ENCODE measurements at places on chromosomes 16 and 17.

DNA sequence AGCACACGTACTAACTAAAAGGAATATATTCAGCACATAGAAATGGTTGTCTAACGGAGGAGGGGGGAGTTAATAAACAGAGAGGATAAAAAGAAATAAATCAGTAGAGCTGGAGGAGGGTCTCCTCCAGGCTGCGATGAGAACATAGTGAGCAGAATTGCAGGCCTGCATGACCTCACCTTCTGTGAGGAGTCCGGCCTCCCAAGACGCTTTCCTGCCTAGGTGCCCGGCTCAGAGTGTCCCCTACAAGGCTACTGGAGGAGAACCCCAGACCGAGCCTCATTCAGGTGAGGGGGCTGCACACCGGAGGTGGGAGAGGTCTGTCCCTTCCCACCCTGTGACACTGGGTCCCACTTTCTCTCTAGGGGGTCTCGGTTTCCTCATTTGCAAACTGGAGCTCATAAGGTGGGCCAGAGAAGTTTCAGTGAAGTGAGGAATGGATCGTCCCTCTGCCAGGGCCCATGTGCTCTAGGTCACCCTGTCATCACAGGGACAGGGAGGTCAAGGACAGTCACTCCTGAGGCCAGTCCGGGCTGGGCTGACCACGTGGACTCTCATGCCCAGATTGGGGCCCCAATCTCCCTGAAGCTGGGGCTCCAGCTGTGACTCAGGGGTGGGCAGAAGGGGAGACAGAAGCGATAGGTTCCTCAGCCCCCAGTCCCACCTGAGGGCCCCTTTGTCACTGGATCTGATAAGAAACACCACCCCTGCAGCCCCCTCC, 3.3 kb upstream of the HBM start:
- DNase-seq: no peak

DNA sequence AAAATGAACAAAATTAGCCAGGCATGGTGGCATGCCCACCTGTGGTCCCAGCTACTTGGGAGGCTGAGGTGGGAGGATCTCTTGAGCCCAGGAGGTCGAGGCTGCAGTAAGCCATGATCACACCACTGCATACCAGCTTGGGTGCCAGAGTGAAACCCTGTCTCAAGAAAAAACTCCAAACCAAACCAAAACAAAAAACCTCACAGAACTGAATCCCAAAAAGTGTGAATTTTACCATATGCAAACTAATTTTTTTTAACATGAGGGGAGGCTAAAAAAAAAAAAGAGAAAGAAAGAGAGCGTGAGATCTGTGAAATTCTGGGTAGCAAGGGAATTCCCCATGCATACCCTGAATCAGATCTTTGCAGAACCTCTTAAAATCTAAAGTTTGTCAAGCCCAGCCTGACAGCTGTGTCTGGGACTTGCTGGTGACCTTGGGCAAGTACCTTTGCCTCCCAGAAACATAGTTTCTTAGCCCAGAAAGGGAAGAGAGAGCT, 17.1 kb upstream of the CDH1 start:
- DNase-seq: no peak

GRCh38 chr17:68182011-68182306, 65.9 kb upstream of the AMZ2 start:
- no peak for DNase-seq

- peak; percentile 78 for DNase-seq
These were observed at the start of gene PRR29 for GRCh38 chr17:63998050-63998720. TSS of gene PRR29 (plus strand) at chr17:63998351. CDS start at chr17:63998365, 14 bp downstream.

- DNase-seq: peak; percentile 20
These were observed 16.3 kb downstream of the NACA2 start for GRCh38 chr17:61574542-61575351.

DNA sequence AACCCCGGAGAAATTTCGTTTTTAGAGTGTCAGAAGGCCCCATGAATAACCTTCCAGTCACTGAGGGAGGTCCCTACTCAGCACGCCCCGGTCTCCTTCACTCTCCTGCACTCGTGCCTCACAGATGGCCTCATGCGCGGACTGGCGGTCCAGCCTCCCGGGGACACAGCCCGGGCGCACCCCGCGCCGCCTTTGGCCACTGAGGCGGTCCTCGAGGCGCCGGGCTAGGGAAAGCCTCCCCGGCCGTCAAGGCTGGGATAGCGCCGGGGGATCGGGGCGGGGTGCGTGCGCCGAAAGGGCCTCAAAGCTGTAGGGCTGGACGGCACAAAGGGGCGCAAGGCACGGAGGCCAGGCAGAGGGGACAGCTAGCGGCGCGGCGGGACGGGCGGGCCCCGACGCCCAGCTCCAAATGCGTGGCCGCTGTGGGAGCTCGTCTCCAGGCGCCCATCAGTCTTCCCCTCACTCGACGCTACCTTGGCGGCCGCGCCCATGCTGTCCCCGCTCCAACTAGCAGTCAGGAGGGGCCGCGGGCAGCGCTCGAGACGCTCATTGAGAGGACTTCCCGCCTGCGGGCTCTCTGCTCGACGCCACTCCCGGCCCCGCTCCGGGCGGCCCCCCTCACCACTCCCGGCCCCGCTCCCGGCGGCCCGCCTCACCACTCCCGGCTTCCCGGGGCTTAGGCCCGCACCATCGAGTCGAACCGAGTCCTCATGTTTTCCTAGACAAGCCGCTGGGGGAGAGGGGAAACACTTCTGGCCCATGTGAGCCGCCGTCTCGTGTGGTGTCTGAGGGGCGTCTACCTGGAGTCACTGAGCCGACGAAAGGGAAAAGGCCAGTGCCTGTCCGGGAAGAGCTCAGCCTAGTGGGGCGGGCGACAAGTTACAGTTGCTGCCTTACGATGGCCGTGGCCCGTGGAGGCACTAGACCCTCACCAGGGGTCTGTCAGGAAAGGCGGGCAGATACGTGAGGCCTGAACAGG, at the start of gene USP6:
USP6 (plus strand) TSS at position 360 of the 979 bp plus-strand sequence. CDS start 14,336 bp downstream, outside the sequence.
- DNase-seq: no peak

DNA sequence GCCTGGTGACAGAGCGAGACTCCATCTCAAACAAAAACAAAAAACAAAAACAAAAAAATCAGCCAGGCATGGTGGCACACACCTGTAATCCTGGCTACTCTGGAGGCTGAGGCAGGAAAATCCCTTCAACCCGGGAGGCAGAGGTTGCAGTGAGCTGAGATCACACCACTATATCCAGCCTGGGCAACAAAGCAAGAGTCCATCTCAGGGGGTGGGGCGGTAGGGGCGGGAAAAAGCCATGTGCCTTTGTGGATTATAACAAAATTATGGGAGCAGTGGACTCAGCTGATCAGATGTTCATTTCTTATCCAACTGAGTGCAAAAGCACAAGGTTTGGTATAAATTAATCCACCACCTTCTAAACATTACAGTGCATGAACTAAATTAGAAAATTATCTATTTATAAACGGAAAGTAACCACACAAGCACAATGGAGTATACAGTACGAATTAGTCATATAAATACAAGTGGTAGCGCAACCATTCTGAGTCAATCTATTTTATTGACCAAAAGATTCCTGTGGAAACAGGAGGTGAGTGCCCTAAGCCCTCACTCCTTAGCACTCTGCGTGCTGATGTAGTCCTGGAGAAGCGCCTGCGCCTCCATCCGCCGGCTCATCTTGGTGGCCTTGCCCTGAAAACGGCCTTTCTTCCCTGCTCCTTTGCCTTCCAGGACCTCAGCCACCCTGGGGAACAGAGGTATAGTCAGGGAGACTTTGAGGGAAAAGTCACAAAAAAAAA, 14.0 kb downstream of the AARSD1 start:
- DNase-seq: no peak

- DNase-seq: no peak
These were observed 87.8 kb downstream of the PLXDC1 start for GRCh38 chr17:39063681-39064069.

DNA sequence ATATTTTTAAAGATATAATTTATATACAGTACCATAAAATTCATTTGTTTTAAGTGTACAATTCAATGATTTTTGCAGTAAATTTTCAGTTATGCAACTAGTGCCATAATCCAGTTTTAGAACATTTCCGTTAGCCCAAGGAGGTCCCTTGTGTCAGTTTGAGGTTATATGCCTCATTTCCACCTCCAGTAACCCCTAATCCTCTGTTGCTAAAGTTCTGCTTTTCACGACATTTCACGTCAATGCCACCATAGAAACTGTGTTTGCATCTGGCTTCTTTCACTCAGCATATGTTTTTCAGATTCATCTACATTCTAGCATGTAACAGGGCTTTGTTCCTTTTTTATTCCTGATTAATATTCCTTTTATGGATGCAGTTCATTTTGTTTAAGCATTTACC, 42.4 kb upstream of the NUDT7 start:
- no peak for DNase-seq

- DNase-seq: no peak
These were observed 3.8 kb upstream of the CRISPLD2 start for GRCh38 chr16:84816023-84816422.

DNA sequence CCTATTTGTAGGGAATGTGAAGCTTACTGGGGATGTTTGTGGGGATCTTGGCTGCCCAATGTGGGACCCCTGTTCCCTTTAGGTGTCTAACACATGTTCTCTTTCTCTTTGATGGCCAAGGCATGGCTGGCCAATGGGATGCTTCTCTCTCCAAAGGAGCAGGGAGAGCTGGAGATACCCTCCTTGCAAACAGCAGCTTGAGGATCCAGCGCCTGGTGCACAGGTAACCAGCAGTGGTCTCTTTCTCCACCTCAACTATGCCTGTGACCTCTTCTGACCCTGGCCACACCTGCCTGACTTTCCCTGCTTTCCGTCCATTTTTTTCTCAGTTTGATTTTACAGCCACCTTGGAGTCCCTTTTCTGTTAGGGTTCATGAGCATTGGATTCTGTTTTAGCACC, 16.8 kb upstream of the NKD1 start:
- DNase-seq: no peak

DNA sequence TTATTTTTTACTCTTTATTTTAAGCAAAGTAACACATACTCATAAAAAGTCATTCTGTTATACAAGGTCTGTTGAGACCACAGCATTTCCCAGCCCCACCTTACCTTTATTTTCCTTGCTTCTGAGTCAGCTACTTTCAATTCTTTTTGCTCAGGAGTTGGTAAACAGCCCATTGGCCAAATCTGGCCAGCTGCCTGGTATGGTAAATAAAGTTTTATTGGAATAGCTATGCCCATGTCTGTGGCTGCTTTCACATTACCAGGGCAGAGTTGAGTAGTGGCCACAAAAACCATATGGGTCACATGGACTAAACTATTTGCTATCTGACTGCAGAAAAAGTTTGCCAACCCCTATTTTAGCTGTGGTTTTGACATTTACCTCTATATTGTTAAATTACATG, 3.4 kb upstream of the NSRP1 start:
- no peak for DNase-seq

DNA sequence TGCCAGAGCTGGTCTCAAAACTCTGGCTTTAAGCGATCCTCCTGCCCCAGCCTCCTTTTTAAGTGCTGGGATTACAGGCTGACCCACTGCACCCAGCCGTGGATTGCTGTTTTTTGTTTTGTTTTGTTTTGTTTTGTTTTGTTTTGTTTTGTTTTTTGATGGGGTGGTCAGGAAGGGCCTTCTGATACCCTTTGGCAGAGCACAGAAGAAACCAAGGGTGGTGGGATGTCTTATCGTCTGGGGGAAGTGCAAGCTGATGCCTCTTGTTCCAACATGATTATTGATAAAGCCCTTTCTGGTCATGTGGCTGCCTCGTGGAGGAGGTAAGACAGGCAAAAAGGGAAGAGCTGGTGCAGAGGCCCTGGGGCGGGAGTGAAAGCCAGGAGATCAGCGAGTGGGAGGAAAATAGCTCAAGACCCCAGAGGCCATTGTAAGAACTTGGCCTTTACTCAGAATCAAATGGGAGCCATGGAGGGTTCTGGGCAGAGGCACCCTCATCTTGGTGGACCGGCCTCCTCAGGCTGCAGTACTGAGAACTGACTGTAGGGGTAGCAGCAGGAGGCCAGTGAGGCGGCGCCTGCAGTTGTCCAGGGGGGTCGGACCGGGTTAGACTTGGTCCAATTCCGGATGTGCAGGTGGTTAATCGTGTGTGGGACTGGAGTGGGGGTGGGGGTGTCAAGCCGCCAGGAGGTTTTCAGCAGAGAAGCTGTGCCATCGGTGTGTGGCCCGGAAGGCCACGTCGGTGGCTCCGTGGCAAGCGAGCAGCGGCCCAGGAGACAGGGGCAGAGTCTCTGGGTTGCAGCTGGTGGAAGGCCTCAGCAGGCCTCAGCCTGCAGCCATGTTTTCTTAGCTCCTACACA, 84.4 kb upstream of the GSE1 start:
- no peak for DNase-seq

GRCh38 chr16:929227-930073, 41.3 kb downstream of the LMF1 start:
- DNase-seq: no peak

- no peak for DNase-seq
These were observed 24.4 kb downstream of the NAA60 start for GRCh38 chr16:3467921-3468320.

DNA sequence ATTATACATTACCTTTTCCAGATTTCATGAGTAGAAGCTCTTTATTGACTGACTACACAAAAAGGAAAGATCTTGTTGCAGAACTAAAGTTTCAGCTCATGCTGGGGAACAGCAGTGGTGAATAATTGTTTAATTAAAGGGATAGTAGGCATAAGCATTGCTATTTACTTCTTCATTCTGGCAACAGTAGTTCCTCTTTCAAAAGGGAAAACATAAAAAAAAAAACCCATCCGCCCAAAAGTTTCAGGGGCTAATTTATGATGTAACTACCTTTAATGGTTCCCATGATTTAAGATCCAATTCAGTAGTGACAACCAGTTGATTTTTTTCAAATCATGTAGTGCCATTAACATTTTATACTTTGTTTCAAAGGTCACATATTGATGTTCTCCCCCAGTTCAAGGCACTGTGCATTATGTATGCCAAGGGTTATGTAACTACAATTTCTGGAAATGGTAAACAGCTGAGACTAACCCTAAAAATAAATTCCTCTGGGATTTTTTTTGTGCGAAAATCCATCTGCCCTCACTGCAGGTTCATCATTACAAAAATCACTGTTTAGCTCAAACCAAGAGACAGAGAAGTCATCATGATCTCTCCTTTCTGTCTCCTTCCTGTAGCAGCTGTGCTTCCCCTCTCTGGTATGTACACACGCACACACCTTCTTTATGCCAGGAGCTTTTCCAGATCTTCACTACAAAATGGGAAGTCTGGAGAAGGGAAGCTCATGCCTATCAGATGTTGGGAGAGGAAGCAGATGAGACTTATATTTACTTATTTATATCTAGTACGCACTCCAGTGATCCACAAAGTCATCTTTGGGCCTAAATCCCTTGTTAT, 2.2 kb upstream of the PHLPP2 start:
- DNase-seq: no peak

DNA sequence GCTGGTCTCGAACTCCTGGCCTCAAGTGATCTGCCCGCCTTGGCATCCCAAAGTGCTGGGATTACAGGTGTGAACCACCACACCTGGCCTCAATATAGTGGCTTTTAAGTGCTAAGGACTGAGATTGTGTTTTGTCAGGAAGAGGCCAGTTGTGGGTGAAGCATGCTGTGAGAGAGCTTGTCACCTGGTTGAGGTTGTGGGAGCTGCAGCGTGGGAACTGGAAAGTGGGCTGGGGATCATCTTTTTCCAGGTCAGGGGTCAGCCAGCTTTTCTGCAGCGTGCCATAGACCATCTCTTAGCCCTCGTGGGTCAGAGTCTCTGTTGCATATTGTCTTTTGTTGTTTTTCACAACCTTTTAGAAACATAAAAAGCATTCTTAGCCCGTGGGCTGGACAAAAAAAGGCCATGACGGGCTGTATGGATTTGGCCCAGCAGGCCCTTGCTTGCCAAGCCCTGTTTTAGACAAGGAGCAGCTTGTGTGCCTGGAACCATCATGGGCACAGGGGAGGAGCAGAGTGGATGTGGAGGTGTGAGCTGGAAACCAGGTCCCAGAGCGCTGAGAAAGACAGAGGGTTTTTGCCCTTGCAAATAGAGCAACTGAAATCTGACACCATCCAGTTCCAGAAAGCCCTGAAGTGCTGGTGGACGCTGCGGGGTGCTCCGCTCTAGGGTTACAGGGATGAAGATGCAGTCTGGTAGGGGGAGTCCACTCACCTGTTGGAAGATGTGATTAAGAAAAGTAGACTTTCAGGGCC, 5.5 kb downstream of the BIRC5 start:
- no peak for DNase-seq

All from NCI-H1436 (cell line).